ENCODE measurements at places on chromosomes 12 and 14.

DNA sequence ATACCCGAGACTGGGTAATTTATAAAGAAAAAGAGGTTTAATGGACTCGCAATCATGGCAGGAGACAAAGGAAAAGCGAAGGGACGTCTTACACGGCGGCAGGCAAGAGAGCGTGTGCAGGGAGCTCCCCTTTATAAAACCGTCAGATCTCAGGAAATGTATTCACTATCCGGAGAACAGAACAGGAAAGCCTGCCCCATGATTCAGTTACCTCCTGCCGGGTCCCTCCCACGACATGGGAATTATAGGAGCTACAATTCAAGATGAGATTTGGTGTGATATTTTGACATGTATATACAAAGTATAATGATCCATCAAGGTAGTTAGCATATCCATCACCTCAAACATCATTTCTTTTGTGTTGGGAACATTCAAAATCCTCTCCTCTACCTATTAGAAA, 2.3 kb upstream of the CDCA4 start:
- DNase-seq = no peak

DNA sequence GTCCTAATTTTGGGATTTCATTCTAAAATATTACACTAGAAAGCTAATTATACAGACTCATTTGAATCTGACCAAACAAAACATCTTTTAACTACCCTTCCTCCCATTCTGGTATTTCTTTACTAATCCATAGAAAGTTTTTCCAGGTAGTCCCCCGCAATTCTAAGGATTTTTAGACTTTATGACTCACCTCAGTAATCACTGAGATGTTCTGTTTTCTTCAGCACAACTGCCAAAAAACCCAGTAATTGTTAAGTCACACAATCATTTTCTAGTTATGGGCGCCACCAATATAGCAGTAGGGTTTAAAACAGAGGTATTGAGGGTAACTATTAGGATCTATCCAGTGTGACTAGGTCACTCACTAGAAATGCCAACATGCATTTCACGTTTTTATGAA, 1.6 kb upstream of the ARID4A start:
- DNase-seq = no peak

GRCh38 chr12:47965581-47965980, 2.2 kb downstream of the TMEM106C start:
- no peak for DNase-seq

DNA sequence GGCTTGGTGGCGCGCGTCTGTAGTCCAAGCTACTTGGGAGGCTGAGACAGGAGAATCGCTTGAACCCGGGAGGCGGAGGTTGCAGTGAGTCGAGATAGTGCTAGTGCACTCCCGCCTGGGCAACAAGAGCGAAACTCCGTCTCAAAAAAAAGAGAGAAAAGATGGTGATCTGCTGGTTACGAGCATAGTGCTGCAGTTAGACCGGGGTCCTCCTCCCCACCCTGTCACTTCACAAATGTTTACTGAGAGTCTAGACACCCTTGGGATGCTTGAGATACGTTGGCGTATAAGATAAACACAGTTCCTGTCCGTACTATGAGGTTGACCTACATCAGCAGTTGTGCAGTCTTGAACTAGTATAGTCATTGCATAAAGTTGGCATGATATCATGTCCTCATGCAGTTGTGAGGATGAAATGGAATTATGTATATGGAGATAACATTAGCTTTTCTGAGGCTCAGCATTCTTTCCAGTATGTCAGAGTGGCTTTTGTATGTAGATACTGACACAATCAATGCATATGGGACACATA, 787 bp downstream of the ACAD10 start:
- no peak for DNase-seq

DNA sequence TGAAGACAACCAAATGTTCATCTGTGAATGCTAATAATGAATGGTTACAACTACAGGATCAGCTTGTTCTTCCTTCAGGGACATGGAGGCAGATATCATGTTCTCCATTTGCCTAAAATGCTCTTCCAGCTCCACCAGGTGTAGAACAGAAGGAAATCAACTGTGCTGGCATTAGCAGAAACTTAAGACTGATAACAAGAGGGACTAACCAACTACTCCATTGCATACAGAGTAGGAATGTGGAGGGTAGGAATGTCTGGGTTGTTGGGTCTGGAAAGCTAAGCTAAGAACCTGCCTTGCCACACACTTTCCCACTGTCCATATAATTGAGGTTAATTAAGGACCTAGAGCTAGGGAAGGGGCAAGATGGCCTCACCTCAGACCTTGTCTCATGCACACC, 11.4 kb upstream of the KRT2 start:
- DNase-seq = no peak
